ENCODE measurements at places on chromosomes 5 and 9.

DNA sequence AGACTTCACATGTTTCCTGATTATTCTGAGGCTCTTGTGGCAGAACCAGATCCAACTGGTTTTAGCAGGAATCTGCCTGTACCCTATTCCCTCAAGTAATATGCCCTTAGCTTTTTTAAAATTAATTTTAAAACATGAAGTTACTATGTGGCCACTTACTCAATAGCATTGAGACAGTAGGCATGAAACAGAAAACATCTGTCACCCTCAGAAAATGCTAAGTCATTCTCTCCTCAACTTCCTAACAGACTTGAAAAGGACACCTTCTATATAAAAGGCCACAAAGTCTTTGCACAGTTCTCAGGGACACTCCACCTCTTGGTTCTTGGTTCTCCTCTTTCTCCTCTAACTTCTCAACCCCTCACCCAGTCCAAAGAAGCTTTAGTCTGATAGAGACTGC is 277.8 kb downstream of the RAB3C start:
- no peak for DNase-seq

DNA sequence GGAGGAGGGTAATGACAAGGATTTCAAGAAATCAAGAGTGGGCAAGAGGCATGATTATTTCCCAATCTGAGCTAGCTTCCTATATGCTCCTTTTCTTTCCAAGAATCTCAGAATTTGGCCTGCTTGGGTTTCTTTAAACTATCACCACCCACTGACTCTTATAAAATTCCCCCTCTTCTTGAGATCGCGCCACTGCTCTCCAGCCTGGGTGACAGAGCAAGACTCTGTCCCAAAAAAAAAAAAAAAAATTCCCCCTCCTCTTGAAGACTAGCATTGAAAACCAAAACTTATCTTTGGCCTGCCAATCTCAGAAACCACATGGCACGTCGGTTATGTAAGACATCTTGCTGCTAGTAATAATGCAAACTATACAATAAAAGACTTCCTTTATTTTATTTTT is 3.4 kb upstream of the DMXL1 start:
- no peak for DNase-seq

DNA sequence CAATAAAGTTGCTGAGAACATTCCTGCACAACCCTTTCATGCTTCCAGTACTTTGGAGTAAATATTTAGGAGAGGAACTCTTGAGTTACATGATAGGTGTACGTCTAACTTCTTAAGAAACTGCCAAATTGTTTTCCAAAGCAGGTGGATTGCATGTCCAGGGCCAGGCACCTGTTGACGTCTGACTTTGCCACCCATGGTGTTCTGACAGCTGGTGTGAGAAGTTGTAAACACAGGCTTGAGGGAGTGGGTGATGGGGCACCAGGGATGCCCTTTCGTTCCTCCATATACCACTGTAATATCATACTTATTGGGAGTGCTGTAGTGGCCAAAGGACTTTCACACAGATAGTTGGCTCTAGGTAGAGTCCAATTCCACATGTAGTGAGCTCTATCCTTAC is 352.1 kb downstream of the GADD45G start:
- DNase-seq = no peak

DNA sequence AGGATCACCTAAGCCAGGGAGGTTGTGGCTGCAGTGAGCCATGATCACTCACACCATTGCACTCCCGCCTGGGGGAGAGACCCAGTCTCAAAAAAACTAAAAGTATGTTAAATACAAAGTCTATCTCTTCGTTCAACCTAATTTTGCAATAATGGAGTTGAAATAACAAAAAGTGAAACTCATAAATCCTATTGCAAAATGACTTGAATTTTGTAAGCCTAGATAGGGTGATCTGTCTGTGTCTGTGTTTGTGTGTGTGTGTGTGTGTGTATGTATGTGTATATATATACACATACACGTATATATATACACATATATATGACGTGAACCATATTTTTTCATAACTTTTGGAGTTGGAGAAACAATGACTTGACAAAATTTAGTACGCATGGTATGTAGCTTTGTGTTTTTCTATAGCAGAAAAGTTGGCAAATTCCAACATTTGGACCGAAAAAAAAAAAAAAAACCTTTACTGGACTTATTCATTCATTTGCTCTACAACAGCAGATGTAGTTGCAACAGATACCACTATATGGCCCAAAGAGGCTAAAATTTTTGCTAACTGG is 76.9 kb upstream of the CDH6 start:
- DNase-seq = no peak

DNA sequence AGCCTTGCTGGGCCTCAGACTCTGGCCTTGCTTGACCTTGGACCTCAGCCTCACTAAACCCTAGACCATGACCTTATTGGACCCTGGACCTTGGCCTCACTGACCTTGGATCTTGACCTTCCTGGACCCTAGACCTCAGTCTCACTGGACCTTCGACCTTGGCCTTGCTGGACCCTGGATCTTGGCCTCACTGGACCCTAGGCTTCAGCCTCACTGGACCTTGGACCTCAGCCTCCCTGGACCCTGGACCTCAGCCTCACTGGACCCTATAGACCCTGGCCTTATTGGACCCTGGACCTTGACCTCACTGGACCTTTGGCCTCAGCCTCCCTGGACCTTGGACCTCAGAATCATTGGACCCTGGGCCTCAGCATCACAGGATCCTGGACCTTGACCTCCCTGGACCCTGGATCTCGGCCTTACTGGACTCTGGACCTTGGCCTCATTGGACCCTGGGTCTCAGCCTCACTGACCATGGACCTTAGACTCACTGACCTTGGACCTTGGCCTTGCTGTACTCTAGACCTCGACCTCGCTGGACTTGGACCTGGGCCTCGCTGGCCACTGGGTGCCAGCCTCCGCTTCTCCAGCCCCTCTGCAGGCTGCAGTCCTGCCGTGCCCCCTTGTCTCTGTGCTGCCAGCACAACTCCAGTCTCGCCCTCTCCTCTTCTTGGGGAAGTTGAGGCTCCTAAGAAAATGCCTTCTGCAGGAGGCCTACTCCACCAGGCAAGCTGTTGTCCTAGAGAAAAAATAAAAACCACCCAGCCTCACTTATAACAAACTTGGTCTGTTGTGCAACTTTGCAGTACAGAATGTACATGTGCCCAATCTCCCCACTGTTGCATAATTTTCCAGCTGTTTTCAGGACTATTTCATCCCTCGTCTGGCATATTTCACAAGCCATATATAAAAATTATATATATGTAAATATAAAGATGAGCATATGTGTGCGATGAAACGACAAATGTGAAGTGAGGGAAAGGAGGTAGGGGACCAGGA is 11.0 kb upstream of the ADAMTS2 start:
- DNase-seq = no peak

GRCh38 chr5:72066705-72067107 is 40.6 kb upstream of the MAP1B start:
- DNase-seq = no peak

DNA sequence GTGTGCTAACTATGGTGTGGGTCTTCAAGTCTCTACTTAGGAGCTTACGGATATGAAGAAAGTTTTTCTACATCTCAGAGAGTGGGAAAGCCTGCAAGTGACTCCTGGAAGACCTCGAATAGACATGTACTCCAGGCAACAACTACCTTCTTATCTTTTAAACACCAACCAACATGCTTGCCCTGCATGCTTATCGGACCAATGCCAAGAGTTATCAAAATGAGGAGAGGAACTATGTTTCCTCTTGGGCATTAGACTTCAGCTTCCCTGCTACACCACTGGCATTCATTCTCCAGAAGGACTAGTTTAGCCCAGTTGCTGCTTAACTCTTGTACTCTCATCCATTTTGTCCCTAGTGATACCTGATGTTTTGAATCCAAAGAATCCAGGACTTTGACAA is 74.7 kb upstream of the MAN2A1 start:
- DNase-seq = no peak

GRCh38 chr5:131758520-131758900 is 38.3 kb downstream of the FNIP1 start:
- no peak for DNase-seq

- no peak for DNase-seq
Observed at GRCh38 chr5:53560028-53560427, 411 bp upstream of the NDUFS4 start.
